ENCODE measurements at places on chromosomes 3 and 15.

DNA sequence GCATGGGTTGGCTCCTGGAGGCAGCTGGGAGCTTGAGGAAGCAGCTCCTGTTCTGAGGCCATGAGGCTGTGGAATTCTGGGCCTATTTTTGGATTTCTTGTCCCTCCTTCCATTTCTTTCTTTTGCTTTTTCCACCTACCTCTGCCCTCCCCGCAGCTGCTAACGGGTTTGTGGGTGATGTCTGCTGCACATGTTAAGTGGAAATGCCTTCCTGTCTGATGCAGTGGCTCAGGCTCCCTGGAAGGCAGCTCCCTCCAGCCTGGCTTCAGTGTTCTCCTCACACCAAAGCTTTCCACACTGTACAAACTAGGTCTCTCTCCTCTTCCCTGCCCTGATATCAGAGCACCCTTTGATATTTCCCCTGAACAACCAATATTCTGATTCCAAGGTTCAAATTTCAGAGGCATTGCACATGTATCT, 33.8 kb upstream of the ESYT3 start:
- no peak for DNase-seq

- no peak for DNase-seq
These were observed 50.3 kb downstream of the EMC4 start for GRCh38 chr15:34275154-34275553.

DNA sequence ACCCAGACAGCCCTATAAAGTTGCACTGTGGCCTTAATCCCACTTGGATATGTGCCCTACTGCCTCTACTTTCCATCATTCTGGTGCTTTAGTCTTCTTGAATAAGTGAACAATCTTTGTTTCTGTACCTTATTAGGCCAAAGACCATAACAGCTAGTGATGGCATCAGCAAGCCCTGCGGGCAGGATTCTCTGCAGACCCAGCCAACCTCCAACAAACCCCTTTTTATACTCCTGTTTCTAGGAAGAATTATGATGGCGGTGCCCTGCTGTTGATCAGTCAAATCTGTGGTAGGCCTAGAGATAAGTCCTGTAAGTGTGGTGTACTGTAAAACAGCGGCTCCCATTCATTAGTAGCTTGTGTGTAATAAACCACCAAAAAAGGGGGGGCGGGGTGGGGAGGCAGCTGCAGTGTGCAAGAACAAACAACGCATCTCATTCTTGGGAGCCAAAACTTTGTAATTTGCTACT, 40.5 kb downstream of the SOX2 start:
- no peak for DNase-seq

GRCh38 chr3:126503701-126504100, 13.9 kb downstream of the UROC1 start:
- no peak for DNase-seq

GRCh38 chr15:68348081-68348480, 70.5 kb downstream of the FEM1B start:
- no peak for DNase-seq

DNA sequence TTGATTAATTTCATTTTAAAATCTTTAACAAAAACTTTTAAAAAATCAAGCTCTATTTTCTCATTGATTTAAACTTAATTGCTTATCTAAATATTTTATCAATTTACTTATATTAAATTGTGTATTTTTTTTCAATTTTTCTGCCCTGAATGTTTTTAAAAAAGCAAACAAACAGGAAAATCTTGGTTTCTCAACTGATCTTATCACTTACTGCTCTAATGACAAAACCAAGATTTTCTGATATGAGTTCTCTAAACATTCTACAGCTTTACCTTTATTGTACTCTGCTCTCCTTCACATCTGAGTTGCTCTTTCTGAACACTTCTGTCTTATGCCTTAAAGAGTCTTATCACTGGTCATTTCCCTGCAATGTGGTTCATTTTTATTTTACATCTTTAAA, 587.8 kb upstream of the BCHE start:
- no peak for DNase-seq

- no peak for DNase-seq
These were observed 339.0 kb downstream of the IL5RA start for GRCh38 chr3:2771193-2771592.

- DNase-seq, result no peak
These were observed 8.7 kb upstream of the PCSK6 start for GRCh38 chr15:101498076-101498716.

DNA sequence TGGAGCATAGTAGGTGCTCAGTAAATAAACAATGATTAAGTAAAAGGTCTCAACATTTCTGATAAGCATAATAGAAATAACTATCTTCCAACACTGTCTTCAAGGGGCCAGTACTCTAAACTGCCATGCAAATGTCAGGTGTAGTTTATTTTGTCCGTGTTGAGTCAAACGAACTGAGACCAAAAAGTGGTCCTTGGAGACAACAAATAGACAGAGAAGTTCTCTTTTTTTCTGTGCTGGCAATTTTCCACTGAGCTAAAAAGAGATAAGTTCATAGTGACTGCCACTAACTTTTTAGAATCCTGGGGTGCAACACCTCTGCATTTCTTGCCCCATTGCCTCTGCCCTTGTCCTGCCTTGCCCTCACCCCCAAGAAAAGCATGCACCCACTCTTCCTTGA, 14.7 kb upstream of the MBNL1 start:
- no peak for DNase-seq

GRCh38 chr15:65028921-65029735, at the start of gene MTFMT:
TSS of gene MTFMT (minus strand) at chr15:65029639. CDS start at chr15:65029613, 26 bp downstream.
- DNase-seq, result peak; percentile 88

GRCh38 chr3:135368316-135368715, 573.3 kb downstream of the EPHB1 start:
- DNase-seq, result no peak

GRCh38 chr15:60091157-60091556, 87.0 kb downstream of the FOXB1 start:
- no peak for DNase-seq

GRCh38 chr3:39290255-39290654, 10.4 kb upstream of the CX3CR1 start:
- DNase-seq, result no peak

- no peak for DNase-seq
These were observed 11.9 kb downstream of the DNAJA4 start for GRCh38 chr15:78276064-78276943.

DNA sequence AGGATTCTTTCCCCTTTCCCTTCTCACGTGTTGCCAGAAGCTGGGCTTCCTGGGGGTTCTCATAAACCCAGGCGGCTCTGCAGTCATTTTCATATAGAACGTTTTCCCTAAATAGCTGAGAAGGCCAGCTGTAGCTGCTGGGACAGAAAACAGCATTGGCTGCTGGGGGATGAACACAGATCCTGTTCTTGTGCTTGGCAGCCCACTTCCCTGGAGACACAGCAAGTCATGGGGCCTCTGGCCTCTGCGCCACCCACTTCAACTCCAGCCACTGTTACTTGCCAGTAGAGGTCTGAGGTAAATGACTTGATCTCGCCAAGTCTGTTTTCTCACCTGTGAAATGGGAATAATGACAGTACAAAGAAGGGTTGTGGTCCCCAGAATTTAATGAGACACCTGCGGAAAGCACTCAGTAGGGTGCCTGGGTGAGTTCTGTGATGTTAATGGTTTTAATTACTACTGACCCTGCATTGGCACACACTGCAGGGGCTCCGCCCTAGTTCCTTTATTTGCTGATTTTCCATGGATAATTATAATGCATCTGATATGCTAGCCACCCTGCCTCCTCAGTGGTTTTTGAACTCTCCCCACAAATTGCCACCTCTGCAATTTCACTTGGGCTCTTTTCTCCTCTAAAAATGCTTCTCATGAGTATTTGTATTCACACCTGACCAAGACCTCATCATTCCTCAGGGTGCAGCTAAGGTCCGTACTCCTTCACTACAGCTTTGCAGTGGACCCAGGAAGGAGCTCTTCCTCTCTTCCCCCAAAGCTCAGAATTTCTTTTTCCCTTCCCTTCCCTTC, 274.7 kb downstream of the RPLP1 start:
- no peak for DNase-seq

DNA sequence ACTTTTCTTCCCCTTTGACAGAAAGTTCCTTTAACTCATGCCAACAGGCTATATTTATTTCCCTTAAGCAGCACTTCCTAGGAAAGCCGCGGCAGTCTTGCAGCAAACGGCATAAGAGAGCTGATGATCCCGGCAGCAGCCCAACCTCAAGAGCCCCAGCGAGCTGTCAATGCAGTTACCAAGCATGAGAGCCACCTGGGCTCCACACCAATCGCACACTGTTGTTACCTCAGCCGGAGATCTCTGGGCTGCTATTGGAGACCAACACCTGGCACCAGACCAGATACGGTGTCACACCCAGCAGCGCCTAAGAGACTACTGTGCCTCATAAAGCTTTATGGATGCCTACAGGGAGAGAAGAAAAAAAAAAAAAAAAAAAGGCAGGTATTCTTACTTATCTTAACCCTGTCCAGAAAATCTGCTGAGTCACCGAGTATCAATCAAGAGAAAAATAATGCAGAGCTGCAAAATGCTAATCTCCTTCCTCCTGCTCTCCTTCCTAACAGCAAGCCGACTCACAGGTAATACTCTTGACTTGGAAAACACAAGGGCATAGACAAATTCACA, 11.7 kb downstream of the ABCC5 start:
- no peak for DNase-seq

GRCh38 chr3:173913397-173913796, 515.9 kb downstream of the NLGN1 start:
- DNase-seq, result no peak

DNA sequence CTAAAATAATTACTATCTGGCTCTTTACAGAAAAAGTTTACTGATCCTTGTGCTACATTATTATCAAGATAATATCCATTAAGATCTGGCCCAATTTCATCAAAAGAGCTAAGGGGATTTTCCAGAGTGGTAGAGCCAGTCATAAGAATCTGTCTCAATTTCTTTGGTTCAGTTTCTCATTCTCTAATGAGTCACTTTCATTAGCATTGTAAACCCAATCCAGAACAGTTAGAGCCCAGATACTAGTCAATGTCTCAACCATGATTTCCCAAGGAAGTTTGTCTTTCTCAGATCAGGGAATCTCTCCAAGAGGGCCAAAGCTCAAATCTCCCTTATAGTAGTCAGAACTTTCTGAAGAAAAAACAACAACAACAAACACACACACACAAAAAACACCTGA, 131.1 kb upstream of the PPP2R3A start:
- no peak for DNase-seq

DNA sequence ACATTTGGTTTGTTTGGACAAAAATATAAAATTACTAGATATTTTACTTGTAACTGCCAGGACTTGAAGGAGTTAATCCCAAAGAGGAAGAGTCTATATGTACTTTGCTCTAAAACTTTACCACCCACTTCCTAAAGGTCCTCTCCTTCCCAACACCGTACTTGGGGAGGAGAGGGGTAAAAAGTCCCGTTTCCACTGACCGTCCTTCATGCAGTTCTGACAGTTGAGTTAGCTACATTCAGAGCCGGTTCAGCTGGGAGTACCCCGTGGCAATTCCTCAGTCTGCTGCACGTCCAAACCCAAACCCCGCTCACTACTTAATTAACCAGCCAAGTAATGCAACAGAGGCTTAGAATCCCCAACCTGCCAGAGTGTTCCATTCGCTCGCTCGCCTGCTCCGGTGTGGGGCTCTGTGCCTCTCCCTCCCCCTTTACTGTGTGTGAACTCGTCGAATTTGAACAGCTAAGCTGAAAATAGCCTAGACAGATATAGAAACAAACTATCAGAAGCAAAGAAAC, 519.7 kb downstream of the FOXP1 start:
- DNase-seq, result peak; percentile 37

Measured in activated CD4-positive, CD25-positive, alpha-beta regulatory T cell (primary cell).